ENCODE measurements at places on chromosomes 1 and 21.

GRCh38 chr1:28756846-28757245 lies 20.1 kb downstream of the YTHDF2 start:
- DNase-seq, result no peak

GRCh38 chr1:235907897-235908240 lies 41.2 kb upstream of the LYST start:
- DNase-seq, result no peak

DNA sequence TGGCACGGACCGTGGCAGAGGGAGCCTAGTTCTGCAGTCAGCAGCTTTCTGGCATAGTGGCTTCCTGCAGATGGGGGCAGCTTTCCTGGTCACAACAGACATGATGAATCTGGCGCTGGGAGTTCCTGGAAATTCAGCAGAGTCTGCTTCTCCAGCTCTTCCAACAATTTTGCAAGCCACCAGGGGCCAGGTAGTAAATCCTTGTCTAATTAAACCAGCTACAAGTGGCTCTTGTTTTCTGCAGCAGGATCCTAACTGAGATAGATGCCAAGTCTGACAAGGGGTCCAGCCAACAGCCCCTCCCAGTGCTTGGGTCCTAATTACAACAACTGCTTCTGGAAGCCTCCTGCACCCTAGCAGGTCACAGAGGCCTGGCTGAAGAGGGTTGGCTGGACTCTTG lies 35.8 kb downstream of the TRIM62 start:
- no peak for DNase-seq

DNA sequence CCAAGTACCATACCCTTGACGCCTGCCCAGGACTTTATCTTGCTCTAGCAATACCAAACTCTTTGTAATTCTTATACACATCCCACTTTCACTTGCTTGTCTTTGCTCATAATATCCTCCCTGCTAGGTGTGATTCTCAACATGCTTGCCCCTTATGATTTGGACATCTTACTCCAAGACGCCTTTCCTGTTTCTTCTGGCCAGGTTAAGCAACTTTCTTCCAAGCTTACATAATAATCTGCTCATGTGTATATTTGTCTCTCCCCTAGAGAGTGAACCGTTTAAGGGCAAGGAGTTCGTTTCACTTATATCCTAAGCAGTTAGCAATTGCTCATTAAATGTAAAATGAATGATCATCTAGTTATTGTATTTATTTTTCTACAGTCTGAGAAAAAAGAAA lies 21.8 kb downstream of the CRYZL1 start:
- no peak for DNase-seq

- no peak for DNase-seq
Measured at GRCh38 chr1:36807262-36807661, 227.1 kb downstream of the GRIK3 start.

DNA sequence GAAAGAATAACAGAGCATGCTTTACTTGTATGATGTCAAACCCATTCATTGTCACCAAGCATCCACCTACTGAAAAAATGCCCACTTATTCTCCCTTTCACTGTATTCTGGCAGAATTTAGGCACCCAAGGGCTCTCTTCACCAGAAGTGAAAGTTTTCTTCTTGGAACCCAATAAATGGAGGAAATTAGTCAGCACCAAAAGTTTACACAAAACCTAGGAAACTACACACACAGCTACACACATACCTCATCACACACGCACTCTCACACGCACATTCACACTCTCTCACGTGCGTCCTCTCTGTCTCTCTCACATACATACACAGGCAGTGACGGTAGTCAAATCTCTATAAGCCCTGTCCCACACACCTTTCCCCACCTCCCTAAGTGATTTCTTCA lies 37.6 kb downstream of the MCOLN2 start:
- no peak for DNase-seq

DNA sequence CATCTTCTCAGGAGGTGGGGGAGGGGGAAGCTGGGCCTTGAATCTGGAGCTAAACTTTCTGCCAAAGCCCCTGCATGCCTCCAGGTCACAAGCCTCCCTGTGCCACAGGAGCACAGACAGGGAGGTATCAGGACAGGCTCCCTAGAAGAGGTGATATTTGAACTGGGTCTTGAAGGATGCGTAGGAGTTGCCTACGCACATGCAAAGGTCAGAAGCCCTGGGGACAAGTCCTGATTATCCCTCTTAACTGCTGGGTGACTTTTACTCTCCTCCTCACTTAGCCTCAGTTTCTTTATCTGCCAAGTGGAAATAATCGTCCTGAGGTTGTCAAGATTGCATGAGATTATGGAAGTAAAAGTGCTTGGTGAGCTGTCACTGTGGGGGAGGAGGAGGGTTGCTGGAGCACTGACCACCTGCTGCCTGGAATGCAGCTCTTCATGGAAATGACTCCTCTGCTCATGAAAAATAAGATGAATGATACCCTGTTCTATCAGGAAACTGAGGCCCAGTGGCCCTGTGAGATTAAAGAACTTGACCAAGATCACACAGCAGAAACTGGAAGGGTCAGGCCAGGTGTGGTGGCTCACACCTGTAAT lies 50.6 kb upstream of the LAPTM5 start:
- no peak for DNase-seq

All from stimulated activated CD4-positive, alpha-beta T cell treated with anti-CD3 and anti-CD28 coated beads, Interleukin-4, amount 100 ng/mL, for 48 hours (primary cell).